Lower lobe of right lung (tissue), 2 donors: ENCODE measurements at places on chromosomes 1 and 21.

GRCh38 chr1:191876631-191877030 is 281.6 kb upstream of the RGS18 start:
- DNase-seq: no peak

- DNase-seq: no peak
Observed at GRCh38 chr1:19312782-19313635, 883 bp downstream of the SLC66A1 start.

GRCh38 chr1:111850109-111850508 is 94.4 kb downstream of the DDX20 start:
- DNase-seq: no peak

- no peak for DNase-seq
Observed at GRCh38 chr1:168842306-168842705, 113.3 kb upstream of the DPT start.

DNA sequence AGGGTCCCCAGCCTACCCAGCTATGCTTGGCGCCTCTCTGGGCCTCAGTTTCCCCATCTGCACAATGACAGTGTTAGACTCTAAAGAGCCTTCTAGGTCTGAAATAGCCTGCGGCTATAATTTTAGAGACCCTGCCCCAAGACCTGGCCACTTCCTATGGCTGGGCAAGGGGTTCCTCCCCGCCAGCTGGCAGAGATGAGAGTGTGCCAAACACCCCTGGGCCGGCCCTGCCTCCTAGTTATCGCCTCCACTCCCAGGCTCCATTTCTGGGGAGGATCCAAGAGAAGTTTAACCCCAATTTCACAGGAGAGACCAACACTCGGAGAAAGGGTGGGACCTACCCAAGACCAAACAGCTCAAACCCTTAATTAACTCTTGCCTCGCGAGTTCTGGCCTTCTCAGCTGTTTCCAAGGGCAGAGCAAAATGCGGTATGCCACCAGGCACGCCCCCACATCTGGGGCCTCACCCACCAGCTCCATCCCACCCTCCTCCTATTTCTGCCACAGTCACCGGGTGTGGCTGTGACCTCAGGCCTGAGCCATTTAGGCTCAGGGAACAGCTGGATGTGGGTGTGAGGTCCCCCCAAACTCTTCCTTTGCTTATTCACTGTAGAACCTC is 35.7 kb downstream of the TTC39A start:
- no peak for DNase-seq

DNA sequence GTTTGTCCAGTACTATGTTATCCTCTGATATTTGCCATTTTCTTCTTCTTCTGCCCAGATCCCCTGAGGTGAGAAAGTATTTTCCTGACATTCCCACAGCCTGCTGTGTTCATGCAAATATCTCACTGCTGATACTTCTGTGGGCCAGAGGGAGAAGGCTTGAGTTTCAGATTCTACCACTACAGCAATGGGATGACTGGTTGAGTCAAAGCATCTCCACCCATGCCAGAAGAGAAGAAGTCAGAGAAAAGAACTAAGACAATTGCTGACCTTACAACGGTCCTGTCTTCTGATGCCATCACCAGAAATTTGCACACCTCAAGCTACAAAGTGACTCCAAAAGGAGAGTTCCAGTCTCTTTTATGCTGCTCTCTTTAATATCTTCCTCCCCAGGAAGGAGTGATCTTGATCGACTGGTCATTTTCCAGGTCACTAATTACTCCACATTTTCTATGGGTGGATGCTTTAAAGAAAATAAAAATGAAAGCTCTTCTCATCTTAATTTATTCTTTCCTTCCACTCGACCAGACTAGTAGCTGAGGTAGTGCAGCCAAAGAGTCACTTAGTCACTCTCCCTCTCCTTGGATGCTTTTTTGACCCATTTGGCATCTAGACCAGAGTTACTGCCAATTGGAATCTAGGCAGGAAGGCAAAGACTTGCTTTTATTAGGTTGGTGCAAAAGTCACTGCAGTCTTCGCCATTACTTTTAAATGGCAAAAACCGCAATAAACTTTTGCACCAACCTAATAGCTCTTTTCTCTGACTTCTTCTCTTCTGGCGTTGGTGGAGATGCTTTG is 195.1 kb downstream of the PTPRC start:
- DNase-seq: no peak

DNA sequence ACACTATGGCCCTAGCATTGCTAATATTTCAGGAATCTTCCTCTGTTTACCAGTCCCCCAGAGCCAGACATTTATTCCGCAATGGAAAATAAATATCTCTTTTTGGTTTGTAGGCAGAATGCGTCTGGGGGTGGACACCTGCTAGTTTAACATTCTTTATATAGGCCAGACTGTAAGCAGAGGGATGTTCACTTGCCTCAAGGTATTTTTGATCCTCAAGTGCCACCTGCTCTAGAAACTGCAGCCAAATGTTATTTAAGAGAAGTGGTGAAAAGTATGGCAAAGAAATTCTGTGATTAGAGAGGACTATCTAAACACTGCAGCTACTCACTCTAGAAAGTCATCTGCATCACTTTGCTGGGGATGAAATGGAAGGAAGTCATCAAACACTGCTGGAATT is 164.7 kb downstream of the NEGR1 start:
- DNase-seq: no peak

DNA sequence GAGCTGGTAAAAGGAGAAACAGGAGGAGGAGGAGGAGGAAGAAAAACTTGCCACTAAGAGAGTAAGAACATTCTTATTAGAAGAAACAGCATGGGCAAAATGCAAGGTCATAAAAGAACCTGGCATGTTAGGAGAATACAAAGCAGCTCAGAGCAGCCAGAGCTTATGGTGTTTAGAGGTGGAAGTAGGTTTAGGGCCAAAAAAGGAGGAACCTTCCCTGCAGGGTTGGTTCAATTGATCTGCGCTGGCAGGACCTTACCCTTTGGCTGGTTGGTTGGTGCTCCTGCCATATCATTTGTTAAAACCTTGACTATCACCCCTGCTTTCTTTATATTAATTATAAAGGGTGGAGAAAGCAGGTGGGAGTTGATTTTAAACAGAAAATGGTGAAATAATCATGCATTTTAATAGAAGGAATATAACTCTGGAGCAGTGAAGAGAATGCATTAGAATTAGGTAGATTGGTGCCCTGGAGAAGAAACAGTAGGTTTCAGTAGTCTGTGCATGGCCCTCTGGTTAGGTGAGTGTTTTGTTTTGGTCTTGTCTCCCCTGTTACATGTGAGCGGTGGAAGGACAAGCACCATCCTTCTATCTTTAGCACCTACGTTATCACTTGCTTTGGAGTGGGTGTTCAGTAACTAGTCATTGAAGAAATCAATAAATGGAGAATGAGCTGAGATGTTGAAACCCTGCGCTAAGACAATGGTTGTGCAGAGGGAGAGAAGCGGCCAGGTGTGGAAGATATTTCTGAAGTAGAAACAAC is 110.4 kb upstream of the NGF start:
- no peak for DNase-seq

DNA sequence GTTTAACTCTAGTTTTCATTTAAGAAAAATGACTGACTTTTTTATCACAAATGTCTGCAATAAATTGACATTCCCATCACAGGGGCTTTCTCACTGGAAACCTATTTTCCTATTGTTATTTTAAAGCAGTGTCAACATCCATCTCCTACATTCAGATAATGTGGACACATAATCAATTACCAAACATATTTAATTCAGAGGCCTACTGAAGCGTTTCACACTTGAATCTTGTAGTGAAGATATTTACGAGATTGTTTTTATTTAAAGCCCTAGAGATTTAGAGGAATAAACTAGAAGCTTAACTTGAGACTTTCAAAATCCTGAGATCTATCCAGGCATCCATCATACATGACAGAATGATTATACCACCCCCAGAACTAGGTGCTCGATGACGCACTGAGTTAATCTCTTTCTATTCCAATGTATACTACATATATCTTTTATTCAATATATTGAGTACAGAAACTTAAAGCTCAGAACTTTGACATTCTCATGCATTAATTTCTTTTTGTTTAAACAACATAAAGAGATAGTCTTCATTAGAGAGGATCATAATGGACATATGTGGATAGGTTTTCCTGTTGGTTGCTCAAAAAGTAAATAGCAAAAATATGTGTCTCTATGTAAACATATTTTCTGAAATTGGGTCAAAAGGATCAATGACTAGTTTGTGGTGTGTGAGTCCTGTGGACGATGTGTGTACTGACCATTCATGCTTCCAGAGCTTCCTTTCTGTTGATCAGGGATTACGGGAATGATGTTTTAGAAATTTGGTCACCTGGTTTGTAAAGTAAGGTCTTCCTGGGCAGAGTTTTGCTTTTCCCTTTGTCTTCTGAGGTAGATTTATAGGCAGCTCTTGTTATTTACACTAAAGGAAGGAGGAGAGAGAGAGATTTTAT is 171.5 kb upstream of the HMCN1 start:
- no peak for DNase-seq

DNA sequence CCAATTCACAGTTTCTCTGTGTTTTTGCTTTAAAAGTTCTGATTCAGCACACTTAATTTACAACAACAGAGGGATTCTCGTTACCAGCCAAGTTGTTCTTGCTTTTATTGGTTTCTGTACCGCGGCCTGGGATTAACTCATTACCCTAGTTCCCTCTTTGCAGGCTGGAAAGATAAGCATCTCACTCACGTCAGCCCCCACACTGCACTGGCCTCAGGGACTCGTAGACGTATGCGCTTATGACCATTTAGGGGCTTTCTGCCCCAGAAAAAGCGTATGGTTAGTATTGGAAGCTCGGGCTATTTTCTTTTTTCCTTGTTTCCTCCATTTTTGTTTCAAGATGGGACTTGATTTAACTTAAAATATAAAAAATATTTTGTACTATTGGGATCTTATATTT is 76.0 kb downstream of the POFUT2 start:
- no peak for DNase-seq

GRCh38 chr1:235527196-235527814 is 23.1 kb upstream of the B3GALNT2 start:
- DNase-seq: no peak

DNA sequence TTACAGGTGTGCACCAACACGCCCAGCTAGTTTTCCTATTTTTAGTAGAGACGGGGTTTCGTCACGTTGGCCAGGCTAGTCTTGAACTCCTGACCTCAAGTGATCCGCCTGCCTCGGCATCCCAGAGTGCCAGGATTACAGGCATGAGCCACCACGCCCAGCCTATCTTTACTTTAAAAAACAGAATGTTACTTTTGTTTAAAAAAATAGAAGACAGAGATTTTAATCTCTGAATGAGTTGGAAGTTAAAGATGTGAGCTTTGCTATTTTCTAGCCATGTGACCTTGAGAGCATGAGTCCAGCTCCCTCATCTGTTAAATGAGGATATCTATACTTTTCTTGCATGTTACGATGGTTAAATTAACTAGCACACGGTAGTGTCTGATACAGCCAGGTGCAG is 3.9 kb upstream of the PUM1 start:
- DNase-seq: no peak

DNA sequence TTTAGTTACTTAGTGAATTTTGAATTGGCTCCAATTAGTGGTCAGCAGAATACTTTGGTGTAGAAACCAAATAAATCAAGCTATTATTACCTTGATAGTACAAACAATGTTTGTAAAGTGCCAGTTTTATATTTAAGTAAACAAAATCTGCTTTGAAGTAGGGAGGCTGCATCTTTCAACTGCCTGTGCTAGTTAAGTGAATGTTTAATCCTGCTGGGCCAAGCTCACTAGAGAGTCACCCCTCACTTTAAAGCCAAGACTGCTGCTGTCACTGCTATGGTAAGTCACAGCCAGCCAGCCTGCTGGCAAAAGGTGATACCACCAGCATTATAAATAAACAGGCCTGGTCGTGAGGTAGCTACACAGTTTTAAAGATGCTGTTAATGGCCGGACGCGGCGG is 10.3 kb upstream of the CFAP126 start:
- no peak for DNase-seq

DNA sequence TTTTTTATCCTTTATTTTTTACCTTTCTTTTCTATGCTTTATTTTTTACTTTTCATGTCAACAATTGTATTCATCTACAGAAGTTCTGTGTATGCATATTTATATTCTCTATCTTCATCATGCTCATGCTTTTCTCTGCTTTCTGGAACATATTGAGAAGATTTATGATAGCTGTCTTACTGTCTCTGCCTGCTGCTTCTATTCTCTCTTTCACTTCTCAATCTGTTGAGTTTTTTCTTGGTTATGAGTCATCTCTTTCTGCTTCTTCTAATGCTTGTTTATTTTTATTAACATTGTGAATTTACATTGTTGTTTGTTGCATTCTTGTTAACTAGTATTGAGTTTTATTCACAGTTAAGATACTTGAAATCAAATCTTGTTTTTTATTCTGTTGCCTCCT is 22.6 kb downstream of the F5 start:
- no peak for DNase-seq

GRCh38 chr1:193457676-193458075 is 271.3 kb upstream of the B3GALT2 start:
- DNase-seq: no peak

DNA sequence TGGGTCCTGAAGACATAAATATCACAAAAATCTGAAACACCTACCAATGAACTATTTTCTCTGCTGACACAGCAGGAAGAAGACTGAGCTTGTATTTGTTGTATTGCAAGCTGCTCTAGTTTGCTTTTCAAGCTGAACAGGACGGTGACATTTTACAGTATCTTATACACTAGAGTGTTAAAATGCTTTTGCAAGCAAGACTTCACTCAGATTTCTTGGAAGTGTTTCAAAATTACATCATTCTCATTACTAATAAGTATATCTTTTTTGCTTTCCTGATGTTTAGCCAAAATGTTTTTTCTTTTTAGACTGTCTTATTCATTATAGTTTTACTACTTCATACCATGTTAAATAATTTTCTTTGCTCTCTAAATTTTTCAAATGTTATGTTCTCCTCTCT is 427.1 kb upstream of the CXADR start:
- no peak for DNase-seq

DNA sequence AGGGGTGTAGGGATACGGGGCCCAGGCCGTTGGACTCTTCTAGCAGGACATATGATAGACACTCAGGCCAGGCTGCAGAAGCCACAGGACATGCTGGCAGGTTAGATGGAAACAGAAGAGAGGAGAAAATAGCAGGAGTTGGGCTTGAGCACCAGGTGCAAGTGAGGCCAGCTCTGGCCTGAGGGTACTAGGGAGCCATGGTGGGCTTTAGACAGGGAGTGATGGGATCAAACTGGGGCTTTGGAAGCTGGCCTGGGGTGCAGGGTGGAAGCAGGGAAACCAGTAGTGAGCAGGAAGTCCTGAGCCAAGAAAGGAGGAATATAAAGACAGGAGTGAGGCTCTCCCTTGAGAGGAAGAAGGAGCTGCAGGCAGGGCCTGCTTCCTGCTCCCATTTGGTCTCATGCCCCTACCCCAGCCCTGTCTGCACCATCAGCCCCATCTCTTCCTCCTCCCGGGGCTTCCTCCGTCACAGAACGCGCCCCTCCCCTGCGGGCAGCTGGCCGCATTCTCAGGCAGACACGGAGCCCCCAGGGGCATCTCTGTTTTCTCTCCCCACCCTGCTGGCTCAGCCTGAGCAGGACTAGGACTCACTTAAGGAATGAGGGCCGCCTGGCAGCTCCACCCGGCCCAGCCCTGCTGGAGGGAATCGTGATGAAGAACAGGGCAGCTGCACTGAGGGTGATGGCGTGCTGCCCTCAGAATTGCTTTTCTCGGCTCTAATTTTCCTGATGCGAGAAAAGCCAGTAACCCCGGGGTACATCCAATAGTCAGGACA is 165.5 kb upstream of the TMEM51 start:
- no peak for DNase-seq
